Suppressor macrophage (primary cell): ENCODE measurements at places on chromosomes 1 and 21.
A peak's percentile ranks its signal among the peaks of the same experiment; 100 is the strongest.

DNA sequence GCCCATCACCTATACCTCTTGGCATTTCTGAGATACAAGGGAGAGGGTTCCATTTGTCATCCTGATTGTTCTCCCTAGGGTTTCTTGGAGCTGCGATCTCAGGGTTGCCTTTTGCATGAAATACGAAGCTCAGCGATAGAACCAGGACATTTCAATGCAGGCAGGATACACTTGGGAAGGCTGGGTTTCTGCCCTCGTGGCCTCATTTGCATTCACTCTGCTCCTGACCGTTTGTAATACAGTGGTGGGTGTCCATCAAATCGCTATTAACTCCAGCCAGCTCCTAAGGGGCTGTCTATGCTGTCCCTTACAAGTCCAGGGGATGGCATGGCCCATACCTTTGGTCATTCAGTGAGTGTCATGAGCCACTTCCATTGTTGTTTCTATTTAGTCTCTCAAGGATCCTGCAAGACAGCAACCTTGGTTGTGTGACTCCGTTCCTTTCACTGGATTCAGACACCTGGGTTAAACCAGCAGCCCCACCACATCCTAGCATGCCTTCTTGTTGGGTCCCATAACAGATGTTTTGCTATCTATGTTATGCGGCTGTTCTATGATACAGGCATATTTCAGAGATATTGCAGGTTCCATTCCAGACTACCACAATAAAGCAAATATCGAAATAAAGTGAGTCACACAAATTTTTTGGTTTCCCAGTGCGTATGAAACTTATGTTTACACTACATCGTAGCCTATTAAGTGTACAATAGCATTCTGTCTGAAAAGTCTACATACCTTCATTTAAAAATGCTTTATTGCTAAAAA is 18.3 kb downstream of the KAZN start:
- DNase-seq, result no peak

- DNase-seq, result no peak
These were observed 33.3 kb downstream of the PTPRF start for GRCh38 chr1:43563876-43564539.

- peak; percentile 7 for DNase-seq
These were observed 180.7 kb downstream of the ZNF326 start for GRCh38 chr1:90175490-90176167.

DNA sequence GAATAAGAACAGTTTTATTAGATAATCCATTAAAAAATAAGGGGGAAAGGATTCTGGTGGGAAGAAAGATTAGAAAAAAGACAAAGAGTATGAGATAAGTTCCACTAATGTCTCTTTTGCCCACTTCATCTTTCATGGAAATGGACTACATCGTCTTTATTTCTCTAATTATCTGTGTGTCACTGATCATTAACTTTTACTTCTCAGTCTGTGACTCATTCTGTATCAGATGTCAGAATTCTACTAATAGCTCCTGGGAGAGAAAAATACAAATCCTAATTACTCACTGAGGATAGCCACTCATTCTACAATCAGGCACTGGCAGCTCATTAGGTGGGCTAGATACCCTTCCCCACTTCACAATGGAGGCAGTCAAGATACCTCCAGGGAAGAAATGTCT is 41.7 kb downstream of the ILDR2 start:
- DNase-seq, result no peak

DNA sequence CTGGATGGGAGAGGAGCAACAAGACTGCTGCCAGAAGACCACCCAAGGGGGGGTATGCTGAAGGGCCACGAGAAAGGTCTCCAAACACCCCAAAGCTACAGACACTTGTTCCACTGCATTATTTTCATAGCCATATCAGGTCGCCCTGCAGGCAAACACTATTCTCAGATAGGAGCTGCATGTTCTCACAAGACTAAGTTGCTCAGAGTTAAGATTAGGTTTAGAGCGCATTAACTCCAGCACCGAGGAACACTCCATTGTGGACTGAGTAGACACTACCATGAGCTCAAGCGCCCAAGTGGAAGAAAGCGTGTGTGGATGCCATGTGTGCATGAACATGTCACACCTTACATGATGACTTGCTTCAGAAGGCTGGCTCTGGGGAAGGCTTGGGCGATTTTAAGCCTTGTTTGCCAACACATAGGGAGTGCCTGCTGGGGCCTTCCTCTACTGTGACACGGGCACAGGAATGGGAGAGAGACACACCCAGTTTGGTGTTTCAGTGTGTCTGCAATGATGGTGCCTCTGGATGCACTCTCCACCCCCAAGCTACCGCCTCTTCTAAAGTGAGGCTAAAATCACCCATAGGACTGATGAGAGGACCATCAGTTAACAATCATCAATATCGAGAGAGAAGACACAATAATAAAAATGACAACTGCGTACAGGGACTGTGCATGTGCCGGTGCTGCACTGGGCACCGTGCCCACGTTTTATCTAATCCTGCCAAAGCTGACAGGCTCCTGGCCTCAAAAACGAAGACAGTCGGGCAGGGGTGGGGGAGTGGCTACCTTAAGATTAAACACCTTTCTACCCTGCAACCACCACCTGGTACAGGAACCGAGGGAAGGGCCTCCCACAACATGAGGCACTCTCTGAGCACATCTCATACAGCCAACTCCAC is 34.9 kb downstream of the SSBP3 start:
- no peak for DNase-seq
